CD4-positive, alpha-beta T cell treated with Interleukin-15 for 4 hours (primary cell): ENCODE measurements at places on chromosomes 16 and 17.
A peak's percentile ranks its signal among the peaks of the same experiment; 100 is the strongest.

- DNase-seq: no peak
These were observed 38.9 kb downstream of the MRPS23 start for GRCh38 chr17:57810721-57811637.

DNA sequence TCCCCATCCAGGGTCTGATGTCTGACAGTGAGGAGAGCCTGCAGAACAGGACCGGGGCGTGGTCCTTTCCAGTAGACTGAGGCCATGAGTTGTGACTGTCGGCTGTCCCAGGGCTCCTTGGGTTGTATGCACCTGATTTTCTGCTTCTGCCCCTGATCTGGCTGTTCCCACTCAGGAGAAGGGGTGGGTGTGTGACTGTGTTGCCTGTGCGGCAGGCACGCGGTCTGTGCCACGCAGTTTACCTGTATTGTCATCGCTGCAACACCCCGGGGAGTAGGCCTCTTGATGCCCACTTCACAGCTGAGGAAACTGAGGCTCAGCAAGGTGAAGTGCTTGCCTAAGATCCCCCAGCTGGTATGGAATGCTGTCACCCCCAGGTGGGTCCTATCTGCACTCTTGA, 1.4 kb downstream of the CRISPLD2 start:
- DNase-seq: no peak

DNA sequence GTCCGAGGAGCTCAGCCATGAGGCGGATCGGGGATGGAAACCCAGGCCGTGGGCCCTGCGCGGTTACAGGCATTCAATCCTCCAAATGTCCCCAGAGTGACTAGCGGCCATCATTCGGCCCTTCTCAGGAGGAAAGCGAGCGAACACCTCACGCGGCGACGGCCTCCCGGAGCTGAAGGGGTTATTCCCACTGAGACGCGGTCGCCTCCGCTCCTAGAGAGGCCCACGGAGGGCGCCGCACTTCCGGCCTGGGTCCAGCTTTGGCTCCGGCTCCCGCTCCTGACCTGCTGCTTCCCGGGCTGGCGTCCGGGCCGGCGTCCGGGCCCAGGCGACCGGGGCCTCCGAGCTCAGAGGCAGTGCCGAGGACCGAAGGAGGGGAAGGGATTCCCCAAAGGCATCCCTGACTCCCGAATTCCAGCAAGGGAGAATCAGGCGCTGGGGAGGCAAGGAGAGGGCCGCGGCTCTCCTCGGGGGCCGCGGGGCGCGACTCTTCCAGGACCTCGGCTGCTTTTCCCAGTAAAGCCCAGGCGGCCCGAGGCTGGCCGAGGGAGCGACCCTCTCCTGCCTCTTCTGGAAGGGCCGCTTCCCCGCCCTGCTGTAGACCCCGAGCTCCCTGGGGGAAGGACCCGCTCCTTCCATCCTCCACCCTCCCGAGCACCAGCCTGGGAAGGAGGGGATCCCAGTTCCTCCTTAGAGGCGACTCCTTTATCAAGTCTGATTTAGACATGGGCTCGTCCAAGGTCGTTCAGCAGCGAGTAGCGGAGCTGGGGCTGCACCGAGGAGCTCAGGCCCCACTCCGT, 18.6 kb upstream of the ZNF629 start:
- peak; percentile 52 for DNase-seq

GRCh38 chr17:18866866-18867813, 9.2 kb downstream of the PRPSAP2 start:
- no peak for DNase-seq

- DNase-seq: no peak
These were observed 98.7 kb upstream of the NACA2 start for GRCh38 chr17:61689610-61690180.

DNA sequence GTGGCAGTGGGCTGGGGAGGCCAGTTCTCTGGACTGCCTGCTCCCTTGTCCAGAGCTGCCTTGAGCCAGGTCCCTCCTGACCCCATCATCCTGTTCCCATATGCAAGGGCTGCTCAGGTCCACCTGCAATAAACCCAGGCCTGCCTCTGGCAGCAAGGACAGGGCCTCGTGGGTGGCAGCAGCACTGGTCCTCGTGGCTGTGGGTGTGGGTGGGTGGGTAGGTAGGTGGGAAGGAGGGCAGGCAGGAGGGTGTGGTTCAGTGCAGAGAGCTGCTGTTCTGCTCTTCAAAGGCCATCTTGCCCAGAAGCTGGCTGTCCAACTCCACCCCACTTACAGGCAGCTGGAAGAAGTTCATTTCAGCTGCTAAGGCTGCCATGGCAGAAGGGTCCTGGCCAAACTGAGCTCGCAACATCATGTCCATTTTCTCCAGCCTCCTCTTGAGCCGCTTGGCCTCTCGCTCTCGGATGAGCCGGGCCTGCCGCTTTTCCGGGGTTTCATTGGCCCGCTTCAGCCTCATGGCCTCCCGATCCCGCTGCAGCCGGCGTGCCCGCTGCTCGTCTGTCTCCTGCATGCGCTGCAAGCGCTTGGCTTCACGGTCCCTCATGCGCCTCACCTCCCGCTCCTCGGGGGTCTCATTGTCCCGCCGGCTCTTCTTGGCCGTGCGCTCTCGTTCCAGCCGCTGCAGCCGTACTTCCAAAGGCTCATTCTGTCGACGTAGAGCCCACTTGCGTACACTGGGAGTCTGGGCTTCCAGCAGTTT, 14.2 kb downstream of the ATXN1L start:
- DNase-seq: no peak

GRCh38 chr17:28404007-28404406, 2.0 kb downstream of the SLC46A1 start:
- no peak for DNase-seq

- DNase-seq: no peak
These were observed 17.1 kb downstream of the CUEDC1 start for GRCh38 chr17:57938061-57938502.

DNA sequence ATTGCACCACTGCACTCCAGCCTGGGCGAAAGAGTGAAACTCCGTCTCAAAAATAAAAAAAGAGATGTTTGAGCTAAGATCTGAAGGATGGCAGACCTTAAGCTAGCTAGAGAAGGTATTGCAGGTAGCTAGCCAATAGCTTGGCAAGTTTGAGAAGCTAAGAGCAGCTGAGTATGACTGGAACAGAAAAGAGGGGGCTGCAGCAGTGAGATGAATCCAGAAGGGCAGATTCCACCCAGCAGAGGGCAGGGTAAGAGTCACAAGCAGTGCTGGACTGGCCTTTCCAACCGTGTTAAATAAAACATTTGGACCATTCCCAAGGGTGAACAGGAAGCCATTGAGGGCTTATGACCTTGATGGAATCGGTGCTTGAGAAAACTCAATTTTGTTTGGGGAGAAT, 5.7 kb upstream of the PHAF1 start:
- DNase-seq: no peak

DNA sequence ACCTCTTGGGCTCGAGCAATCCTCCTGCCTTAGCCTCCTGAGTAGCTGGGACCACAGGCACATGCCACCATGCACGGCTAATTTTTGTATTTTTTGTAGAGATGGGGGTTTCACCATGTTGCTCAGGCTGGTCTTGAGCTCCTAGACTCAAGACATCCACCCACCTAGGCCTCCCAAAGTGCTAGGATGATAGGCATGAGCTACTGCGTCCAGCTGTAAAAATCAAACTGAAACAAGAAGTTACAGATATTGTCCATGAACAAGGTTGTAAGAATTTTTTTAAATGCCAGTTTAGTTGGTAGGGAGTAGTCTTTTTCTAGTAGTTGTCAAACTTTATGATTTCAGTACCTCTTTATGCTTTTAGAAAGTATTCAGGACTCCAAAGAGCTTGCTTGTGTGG, 424.4 kb upstream of the PMFBP1 start:
- DNase-seq: no peak

DNA sequence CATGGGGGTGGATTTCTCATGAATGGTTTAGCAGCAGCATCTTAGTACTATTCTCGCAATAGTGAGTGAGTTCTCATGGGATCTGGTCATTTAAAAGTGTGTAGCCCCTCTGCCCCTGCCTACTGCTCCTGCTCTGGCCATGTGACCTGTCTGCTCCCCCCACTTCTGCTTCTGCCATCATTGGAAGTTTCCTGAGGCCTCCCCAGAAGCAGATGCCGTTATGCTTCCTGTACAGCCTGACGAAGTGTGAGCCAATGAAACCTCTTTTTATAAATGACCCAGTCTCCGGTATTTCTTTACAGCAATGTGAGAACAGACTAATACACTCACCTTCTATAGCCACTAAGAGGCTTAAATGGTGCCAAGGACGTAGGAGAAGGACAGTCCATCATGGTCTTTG, 51.5 kb downstream of the NOL11 start:
- no peak for DNase-seq

DNA sequence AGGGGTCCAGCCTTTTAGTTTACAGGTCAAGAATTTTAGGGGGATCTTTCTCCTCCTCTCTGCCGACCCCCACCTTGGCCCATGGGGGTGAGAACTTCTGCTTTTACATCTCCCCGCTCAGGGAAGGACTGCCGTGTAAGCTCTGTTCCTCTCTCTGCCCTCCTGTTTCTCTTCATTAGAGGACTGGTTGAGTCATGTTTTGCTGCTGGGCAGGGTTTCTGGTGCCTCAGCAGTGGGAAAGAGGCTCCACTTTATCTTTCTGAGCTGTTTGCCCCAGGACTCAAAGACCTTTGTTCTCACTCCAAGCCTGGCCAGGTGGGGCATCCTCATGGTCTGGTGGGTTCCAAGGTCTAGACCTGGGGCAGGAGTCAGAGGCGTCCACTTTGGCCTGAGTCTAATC, 93.0 kb downstream of the UTP18 start:
- no peak for DNase-seq

GRCh38 chr16:2791174-2791573, 3.8 kb upstream of the PRSS33 start:
- DNase-seq: no peak

DNA sequence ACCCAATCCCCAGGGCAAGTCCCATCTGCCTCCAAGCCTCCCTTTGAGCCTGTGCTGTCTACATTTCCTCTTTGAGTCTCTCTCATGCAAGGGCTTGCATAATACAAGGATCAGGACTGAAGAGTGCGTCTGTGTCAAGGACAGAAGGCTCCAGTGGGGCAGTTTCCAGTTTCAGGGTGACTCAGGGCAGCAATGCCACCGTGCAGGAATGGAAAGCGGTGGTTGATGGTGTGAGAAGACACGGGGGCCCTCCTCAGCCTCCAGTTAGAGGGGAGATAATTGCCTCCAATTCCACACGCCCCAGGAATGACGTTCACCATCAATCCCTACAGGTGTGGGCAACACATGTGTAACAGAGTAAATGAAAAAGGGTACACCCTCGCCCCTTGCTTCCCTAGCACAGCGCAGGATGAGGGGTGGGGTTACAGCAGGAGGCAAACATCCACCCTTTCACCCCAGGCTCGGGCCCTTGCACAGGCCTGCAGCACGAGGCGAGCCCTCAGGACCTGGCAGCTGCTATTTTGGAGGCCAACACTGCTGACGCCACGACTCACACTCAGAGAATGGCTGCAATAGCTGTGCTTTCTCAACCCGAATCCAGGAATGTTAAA, 24.8 kb upstream of the SLC25A19 start:
- DNase-seq: no peak

- DNase-seq: no peak
These were observed 24.7 kb upstream of the KIFC3 start for GRCh38 chr16:57826706-57827625.

GRCh38 chr16:20318437-20318836, 8.9 kb downstream of the GP2 start:
- no peak for DNase-seq

DNA sequence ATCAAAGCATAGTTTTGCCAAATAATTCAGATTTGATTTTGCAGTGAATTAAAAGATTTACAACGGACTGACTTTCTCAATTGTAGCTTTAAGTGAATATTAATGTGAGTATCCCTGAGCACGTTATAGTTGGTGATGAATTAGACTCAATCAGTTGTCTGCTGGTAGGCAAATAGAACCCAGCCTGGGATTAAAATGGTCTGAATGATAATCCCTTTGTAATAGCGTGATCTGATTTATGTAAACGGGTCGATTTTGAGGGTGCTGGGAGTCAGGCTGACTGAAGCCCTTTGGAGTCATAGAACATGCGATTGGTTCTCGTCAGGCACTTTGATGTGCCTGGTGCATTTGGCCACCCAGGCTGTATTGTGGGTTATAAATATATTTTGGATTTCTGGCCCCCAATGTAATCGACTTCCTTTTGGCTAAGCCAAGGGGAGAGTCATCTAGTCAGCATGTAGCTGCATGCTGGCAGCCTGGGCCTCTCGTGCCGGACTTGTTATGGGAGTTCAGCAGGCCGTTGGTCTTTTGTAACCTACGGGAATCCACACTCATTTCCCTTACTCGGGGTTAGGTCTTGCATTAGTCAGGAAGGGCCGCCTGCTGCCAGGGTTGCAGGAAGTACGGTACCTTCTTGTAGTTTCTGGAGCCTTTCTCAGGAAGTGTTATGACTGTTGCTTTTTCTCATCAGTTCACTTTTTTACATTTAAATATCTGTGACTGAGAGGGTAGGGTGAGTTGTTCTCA, 5.4 kb downstream of the PGS1 start:
- DNase-seq: peak; percentile 49

GRCh38 chr17:73724990-73725389, 80.7 kb upstream of the SDK2 start:
- DNase-seq: no peak

DNA sequence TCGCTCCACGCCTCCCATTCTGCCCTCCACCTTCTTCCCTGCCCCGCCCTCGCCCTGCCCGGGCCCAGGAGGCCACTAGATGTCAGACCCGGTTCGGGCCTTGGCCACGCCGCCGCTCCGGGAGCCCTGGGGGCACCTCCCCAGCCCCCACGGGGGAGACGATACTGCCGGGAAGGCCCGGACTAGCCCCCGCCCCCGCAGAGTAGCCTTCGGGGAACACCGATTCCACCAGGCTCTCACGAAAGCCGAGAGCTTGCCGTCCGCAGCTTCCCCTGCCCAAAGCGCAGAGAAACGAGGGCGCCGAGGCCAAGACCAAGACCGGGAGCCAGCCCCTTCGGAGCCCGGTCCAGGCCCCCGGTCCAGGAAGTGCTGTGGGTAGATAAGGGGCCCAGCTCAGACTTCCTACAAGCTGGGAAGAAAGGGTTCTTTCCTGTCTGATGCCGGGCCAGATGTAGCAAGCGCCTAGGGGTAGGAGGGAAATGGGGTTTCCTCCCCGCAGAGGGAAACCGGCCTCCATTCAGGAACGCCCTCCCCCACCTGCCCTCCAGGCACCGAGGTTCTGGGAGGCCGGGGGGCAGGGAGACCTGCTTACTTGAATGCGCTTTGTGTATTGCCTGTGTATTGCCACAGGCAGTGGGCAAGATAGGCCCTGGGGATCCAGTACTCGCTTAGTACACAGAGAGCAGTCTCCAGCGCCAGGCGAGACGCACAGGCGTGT, 806 bp upstream of the CYB561 start:
- DNase-seq: peak; percentile 36

- no peak for DNase-seq
These were observed 190.9 kb downstream of the CCDC182 start for GRCh38 chr17:57553991-57554825.
